ENCODE measurements at places on chromosomes 7 and 10. TPM values are rescaled to one million over a fixed set of nuclear protein-coding genes. Genes with fewer than 3 reads are reported as not detected.
A peak's percentile ranks its signal among the peaks of the same experiment; 100 is the strongest.

GJD4 gene
- total RNA-seq, result not detected

PNLIP gene
- not detected for total RNA-seq

CNTNAP2 gene
- total RNA-seq, result 1.2 TPM

OAT gene
- 151 TPM for total RNA-seq

ALOX5 gene
- total RNA-seq, result not detected

AFAP1L2 gene
- total RNA-seq, result 1.8 TPM

LBX1 gene
- not detected for total RNA-seq

CALCR gene
- total RNA-seq, result 0.20 TPM

ZCCHC24 gene
- 43.8 TPM for total RNA-seq

HHEX gene
- 0.92 TPM for total RNA-seq

CUZD1 gene
- not detected for total RNA-seq

PAPOLB gene
- not detected for total RNA-seq

ZNF804B gene
- not detected for total RNA-seq

DNA sequence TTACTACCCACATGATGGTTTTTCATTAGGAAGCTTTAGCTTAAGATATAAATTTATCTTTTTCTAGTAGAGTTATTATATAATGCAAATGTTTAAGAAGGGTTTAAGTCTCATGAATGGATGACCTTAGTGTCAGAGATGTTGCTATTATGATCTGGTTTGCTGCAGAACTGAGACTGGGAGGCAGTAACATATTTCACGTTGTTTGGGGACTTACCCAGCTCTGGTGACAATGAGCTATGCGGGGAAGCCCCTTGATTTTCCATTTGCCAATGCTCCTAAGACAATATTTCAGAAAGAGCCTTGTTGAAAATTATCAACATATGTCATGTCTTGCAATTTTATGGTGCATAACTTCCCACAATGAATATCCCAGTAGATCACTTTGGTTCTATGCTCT lies 754.6 kb downstream of the REEP3 start:
- H3K27ac ChIP-seq, result no peak overlapping the region
- H3K36me3 ChIP-seq, result no peaks in the 10 kb centered on the region
- DNase-seq, result no peak
- no peaks in the 10 kb centered on the region for H3K27me3 ChIP-seq
- no peak overlapping the region for H3K4me3 ChIP-seq
- H3K4me1 ChIP-seq, result no peaks in the 10 kb centered on the region

- no peaks in the 10 kb centered on the region for H3K36me3 ChIP-seq
- no peaks in the 10 kb centered on the region for H3K27me3 ChIP-seq
- no peaks in the 10 kb centered on the region for H3K4me1 ChIP-seq
- no peak overlapping the region for H3K27ac ChIP-seq
- DNase-seq, result no peak
- H3K4me3 ChIP-seq, result no peak overlapping the region
These were observed 235.6 kb upstream of the POM121L12 start for GRCh38 chr7:52799817-52800216.

DNA sequence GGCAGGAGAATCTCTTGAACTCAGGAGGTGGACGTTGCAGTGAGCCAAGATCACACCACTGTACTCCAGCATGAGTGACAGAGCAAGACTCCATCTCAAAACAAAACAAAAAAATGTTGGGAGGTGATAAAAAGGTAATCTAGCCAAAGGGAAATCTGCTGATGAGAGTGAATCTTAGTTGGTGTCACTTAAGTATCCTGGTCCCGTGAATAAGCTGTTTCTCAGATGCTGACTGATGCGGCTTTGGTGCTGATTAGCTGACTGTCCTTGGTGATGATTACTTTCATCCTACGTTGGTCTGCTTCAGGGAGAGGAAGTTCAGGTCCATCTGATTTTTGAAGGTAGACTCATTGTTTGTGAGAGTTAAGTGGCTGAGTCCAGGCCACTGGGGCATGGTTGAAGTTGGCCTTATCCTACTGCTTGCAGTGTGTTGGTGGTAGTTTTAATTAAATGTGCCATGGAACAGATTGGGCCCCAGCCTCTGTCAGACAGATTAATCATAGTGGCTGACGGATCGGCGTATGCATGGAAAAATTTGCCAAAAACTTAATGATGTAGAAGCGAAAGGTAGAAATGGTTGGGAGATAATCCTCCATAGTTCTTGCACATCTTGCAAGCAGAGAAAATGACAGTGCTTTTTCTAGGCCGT lies 17.4 kb upstream of the TMEM236 start:
- H3K36me3 ChIP-seq, result no peaks in the 10 kb centered on the region
- DNase-seq, result no peak
- no peak overlapping the region for H3K27ac ChIP-seq
- H3K4me1 ChIP-seq, result peaks cover 10% of the 10 kb centered on the region
- no peak overlapping the region for H3K4me3 ChIP-seq
- no peaks in the 10 kb centered on the region for H3K27me3 ChIP-seq

DNA sequence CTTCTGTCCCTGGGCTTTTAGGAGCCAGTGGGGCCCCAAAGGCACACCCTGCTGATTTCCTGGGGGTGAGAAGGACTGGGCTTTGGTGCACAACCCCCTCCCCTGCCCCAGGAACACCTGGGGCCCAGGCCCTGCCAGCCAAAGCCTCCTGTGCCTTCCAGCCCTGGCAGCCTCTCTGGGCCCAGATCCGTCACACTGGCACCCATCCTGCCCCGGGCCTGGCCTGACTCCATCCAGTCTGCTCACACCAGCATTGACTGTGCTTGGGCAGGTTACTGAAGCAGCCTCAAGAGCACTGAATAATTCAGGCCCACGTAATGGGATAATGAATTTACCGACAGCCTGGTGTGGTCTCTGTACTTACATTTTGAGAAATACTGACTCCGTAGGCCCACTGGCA lies 12.0 kb upstream of the COMTD1 start:
- no peaks in the 10 kb centered on the region for H3K27me3 ChIP-seq
- no peak overlapping the region for H3K27ac ChIP-seq
- no peak overlapping the region for H3K4me3 ChIP-seq

DNA sequence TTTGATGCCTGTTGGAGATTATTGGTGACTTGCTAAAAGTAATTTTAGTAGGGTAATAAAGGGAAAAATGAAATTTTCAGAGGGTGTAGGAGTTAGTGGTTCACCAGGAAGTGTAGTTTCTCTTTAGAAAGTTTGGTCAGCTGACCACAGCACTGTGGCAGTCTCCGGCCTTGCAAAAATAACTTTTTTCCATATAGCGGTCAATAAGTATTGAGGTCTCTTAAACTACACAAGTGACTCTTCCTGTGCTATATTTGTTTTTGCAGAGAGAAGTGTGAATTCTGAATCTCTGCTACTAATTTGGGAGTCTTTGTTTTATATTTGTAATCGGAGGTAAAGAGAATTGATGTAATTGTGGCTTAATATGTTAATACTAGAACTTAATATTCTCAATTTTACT lies 24.3 kb downstream of the PTPN12 start:
- no peak overlapping the region for H3K4me3 ChIP-seq
- DNase-seq, result no peak
- H3K27me3 ChIP-seq, result no peaks in the 10 kb centered on the region
- peak overlapping the region; percentile 46 for H3K27ac ChIP-seq
- H3K4me1 ChIP-seq, result peaks cover 53% of the 10 kb centered on the region

DNA sequence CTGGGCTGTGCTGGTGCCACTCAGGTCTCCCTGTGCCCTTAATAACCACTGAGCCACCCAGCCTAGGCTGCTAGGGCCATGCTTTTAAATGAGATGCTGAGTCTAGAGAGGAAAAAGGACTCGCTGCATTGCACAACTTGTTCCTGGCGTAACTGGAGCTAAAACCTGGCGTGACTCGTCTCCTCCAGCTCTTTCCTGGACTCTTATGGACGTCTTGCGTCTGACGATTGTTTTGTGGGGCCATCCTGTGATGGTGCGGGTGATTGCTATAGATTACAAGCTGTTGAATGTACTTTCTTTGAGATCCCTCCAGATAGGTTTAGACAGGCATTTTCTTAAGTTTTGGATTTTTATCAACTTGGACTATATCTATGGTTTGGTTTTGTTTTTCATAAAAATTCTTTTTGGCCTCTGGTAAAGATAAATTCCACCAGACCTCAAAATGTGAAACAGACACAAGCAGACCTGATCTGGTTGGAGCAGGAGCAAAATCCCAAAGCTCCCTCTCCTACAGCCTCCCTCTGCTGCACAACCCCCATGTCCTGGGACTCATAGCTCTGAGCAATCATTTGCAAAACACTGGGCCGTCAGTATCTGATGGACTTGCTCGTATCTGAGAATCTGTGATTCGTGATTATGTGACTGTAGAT lies 230.3 kb downstream of the ARHGAP12 start:
- H3K27ac ChIP-seq, result peak overlapping the region; percentile 90
- H3K4me1 ChIP-seq, result peaks cover 62% of the 10 kb centered on the region
- DNase-seq, result no peak
- no peaks in the 10 kb centered on the region for H3K27me3 ChIP-seq
- H3K4me3 ChIP-seq, result peak overlapping the region; percentile 63

- H3K27me3 ChIP-seq, result no peaks in the 10 kb centered on the region
- peaks cover 50% of the 10 kb centered on the region for H3K4me1 ChIP-seq
- peak overlapping the region; percentile 78 for H3K27ac ChIP-seq
- no peak for DNase-seq
These were observed 88.3 kb downstream of the NRCAM start for GRCh38 chr7:108367946-108368345.

GRCh38 chr7:35725280-35725680 lies 30.3 kb upstream of the HERPUD2 start:
- H3K36me3 ChIP-seq, result no peaks in the 10 kb centered on the region
- H3K4me1 ChIP-seq, result peaks cover 22% of the 10 kb centered on the region
- H3K4me3 ChIP-seq, result no peak overlapping the region
- no peak overlapping the region for H3K27ac ChIP-seq
- no peak for DNase-seq

GRCh38 chr7:2802504-2803341 lies 41.4 kb downstream of the GNA12 start:
- peaks cover 88% of the 10 kb centered on the region for H3K4me1 ChIP-seq
- H3K36me3 ChIP-seq, result peaks cover 2% of the 10 kb centered on the region
- H3K27me3 ChIP-seq, result no peaks in the 10 kb centered on the region
- peak overlapping the region; percentile 95 for H3K27ac ChIP-seq
- peak overlapping the region; percentile 32 for H3K4me3 ChIP-seq

Data from chondrocyte (in vitro differentiated cells).